ENCODE measurements at places on chromosomes 12 and 14.

DNA sequence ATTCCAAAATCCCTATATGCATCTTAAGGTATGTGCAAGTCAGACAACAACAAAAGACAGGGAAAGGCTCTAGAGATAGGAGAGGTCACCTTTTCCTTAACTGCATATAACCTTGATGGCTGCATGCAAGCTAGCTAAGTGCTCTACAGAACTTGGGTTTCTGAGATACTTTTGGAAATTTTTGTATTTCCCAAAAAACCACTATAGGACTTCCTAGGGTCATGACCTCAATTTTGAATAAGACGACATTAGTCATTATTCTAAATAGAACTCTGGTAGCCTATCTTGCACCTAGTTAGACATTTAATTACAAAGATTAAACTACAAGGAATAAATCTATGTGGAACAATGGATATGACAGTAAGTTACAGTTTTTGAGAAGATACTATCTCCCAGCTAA is 309.3 kb downstream of the BCAT1 start:
- no peak for DNase-seq

DNA sequence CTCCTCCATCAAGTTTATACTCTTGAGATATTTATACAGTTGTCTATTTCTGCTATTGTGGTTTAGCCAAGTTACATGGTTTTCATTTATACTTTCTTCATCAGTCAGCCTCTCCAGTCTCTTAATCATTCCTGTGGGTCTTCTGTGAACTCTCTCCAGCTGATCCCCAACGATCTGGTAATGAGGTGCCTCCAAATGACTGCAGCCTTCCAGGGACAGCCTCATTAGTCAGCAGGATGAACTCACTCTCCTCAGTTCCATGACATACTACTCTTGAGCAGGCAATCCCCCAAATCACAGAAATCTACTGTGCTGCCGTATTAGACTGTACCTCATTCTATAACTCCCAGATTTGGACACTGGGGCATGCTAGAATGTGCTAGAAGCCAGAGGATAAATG is 15.3 kb downstream of the AREL1 start:
- DNase-seq: no peak

GRCh38 chr14:24435192-24435810 is 5.5 kb downstream of the KHNYN start:
- no peak for DNase-seq

DNA sequence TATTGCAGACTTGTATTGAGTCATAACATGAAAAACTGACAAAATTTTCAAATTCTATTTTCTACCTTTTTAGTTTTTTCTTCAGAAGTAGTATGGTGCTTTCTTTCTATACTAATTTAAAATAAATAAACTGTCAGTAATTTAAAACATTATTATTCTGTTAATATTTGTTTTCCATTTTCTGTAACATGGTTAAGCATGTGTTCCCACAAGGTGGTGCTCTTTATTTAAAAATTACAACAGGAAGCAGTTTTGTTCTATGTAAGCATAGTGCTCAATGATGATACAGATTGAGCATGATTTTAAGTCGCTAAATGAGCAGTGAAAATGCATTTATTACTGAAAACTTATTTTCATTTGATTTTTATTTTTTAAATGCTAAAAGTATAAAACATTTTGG is 114.6 kb downstream of the PPFIA2 start:
- DNase-seq: no peak

GRCh38 chr12:116066381-116067230 is 210.9 kb downstream of the MED13L start:
- peak; percentile 61 for DNase-seq

- DNase-seq: no peak
Measured at GRCh38 chr12:101634724-101635123, 40.0 kb downstream of the MYBPC1 start.
